Colonic mucosa (tissue), 4 donors: ENCODE measurements at places on chromosomes 5 and 9. TPM values are rescaled to one million over a fixed set of nuclear protein-coding genes. Genes with fewer than 3 reads are reported as not detected.

- no peak for DNase-seq
Measured at GRCh38 chr5:68780299-68780955, 313.4 kb upstream of the SLC30A5 start.

GRCh38 chr9:87595610-87596009 lies 97.9 kb downstream of the DAPK1 start:
- DNase-seq = no peak

Gene PHF24
- 0.64 TPM for total RNA-seq

- no peak for DNase-seq
Measured at GRCh38 chr9:132637801-132638200, 32.0 kb downstream of the DDX31 start.

DNA sequence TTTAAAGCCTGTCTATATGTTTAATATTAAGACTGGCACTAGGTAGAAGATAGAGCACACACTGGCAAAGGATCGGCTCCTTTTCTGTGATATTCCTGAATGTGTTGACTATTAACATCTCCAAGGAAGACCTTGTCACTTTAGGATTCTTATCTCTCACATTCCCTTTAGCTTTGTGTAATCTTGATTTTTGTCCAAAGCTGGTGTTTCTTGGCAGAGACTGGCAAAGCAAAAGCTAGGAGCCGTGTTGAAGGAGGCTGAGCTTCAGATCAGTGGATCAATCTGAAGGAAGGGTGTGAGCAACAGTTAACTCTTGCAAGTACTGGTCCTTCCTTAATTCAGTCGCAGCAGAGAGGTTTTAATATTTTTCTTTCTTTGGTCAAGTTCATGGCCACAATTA lies 830.4 kb upstream of the ZNF608 start:
- no peak for DNase-seq

Gene SLC6A18
- total RNA-seq = not detected

DNA sequence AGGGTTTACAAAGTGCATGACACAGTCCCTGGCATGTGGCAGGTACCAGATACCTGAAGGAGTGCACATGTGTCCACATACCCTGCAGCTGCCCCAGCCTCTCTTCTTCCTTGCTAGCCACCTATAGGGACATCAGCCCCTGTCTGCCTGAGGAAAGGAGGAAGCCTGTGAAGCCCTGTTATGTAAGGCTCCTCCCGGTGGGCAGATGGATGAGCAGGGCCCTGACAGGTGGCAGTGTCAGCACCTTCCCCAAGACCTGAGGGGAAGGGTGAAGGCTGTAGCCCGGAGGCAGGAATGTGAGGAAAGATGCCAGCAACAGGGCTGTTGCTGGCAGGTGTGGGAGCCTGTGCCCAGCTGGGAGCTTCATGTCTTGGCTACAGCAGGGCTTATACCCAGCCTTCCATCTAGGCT lies 21.7 kb downstream of the TCF7 start:
- DNase-seq = no peak

DNA sequence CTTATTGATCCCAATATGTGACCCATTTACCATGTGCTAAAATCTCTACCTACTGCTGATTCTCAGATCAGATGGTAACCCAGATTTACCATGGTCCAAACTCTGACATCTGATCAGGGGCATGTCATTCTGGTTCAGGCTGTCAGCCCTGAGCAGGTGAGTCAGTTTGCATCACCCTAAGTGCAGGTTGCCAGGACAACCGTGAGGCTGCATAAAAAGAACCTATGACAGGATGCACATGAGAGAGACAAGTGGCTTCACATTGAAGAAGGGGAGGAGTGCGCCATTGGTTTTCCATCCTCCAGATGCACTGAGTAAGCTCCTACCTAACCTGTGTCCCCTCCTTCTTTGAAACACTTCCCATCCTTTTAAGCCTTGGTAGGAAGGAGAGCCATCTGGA lies 801 bp upstream of the PRSS3 start:
- DNase-seq = no peak

DNA sequence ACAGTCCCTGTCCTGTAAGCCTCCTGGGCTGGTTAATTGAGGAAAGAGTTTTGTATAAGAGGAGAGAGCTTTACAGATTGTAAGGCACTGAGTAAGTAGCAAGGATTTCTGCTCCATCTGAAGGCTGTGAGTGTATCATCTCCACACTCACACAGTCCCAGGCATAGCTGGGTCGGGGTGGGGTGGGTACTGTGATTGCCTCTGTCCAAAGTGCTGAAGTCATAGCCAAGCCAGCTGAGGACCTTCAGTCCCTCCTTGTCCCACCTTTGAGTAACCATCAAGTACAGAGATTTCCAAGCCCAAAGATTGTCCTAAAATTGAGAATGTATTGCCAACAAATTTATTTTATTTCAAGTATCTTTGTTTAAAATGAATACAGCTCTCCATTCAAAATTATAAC lies 5.5 kb upstream of the DNAJB5 start:
- DNase-seq = no peak

DNA sequence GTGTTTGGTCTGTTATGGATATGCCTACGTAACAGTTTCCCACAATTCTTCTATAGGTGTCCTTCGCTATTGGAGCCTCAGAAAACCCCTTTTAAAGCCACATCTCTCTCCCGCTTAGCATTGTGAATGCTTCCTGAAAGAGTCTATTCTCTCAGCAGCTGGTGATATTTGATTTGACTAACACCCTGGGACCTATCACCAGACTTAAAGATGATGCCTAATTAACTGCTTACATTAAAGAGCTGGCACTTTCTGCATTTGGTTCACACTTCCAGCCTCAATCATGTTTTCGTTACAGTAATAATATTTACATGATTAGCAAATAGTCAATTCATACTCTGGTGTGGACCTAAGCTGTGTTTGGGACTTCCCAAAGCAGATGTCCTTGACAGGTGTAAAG lies 90.1 kb upstream of the VLDLR start:
- DNase-seq = no peak

Gene IGFBPL1
- total RNA-seq = 0.82 TPM

DNA sequence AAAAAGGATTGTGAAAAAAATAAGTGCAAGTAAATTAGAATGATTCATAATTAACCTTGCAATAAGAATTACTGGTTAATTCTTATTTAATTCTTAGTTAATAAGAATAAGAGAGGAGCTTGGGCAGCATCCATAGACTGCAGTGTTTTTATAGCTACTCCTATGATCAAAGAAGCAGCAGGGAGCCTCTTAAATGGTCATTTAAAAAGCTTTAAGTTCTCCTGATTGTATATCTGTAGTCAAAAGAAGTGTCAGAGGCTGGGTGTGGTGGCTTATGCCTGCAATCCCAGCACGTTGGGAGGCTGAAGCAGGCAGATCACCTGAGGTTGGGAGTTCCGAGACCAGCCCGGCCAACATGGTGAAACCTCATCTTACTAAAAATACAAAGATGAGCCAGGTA lies 14.4 kb downstream of the ACER2 start:
- DNase-seq = no peak

DNA sequence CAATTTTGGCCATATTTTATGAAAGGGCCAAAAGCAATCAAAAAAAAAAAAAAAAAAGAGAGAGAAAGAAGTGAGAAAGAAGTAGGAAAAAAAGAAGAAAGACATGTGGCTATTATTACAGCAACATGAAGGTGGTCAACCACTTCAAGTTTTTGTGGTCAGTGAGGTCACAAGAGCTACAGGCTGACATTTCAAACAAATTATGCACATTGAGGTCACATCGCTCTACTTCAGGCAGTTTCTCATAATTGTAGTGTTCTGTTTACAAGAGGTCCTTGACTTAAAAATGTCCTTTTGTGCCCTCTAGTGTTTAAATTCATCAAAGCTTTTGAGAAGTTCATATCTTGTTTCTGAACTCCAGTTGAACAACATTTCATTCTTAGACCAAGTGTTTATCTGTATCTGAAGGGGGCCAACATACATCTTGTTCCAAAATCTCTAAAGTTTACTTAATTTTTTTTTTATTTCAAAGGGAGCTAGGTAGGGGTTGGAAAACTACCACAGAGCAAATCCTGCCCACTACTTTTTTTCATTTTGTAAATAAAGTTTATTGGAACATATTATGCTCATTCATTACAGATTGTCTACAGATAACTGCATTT lies 513.1 kb downstream of the PDE4D start:
- no peak for DNase-seq

- no peak for DNase-seq
Measured at GRCh38 chr5:100418231-100418630, 116.9 kb upstream of the FAM174A start.

Gene STING1
- total RNA-seq = 49.0 TPM

GRCh38 chr5:81572201-81572600 lies 178.3 kb upstream of the ACOT12 start:
- DNase-seq = no peak

- no peak for DNase-seq
Measured at GRCh38 chr9:112009656-112010055, 113.0 kb downstream of the UGCG start.

GRCh38 chr5:8005416-8005815 lies 136.5 kb downstream of the MTRR start:
- DNase-seq = peak; percentile 33

- DNase-seq = no peak
Measured at GRCh38 chr5:59537961-59538749, 355.4 kb downstream of the PDE4D start.

DNA sequence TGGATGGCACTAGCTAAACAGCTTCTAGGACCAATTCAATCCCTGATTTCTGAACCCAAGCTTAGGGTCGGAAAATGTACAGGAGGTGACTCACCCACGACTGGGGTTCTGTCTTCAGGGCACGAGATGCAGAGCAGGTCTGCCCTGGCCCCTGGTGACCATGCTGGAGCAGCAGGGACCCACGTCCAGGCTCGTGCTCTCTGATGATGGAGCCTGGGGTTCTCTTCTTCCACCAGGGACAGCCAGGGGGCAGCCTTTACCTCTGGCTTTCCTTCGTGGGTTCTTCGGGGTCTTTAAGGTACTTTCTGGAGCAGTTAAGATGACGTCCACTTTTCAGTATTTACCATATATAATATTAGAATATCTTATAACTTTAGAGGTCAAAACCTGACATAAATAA lies 2.1 kb downstream of the CFAP77 start:
- DNase-seq = no peak

- DNase-seq = no peak
Measured at GRCh38 chr5:134110382-134110781, 4.1 kb upstream of the TCF7 start.
